Activated CD4-positive, alpha-beta T cell treated with anti-CD3 and anti-CD28 coated beads, Interleukin-2, amount 10 ng/mL, durations not matched to agents 7 days and 5 days (primary cell): ENCODE measurements at places on chromosomes 3 and 15.

DNA sequence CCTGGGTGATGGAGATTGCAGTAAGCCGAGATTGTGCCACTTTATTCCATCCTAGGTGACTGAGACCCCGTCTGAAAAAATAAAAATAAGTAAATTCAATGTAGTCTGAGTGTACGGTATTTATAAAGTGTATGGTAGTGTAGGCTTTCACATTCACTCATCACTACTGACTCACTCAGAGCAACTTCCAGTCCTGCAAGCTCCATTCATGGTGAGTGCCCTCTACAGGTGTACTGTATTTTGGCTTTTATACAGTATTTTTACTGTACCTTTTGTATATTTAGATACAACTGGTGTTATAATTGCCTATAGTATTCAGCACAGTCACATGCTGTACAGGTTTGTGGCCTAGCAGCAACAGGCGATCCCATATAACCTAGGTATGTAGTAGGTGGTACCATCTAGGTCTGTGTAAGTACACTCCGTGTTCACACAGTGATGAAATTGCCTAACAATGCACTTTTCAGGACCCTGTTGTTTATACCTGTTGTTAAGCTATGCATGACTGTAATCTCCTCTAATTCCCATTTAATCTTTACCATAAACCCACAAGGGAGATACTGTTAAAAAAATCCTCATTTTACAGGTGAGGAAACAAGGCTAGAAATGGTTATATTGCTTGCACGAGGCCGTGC, 19.3 kb downstream of the CACNA1D start:
- DNase-seq: no peak

GRCh38 chr15:74776821-74777768, 4.8 kb upstream of the CSK start:
- peak; percentile 54 for DNase-seq

DNA sequence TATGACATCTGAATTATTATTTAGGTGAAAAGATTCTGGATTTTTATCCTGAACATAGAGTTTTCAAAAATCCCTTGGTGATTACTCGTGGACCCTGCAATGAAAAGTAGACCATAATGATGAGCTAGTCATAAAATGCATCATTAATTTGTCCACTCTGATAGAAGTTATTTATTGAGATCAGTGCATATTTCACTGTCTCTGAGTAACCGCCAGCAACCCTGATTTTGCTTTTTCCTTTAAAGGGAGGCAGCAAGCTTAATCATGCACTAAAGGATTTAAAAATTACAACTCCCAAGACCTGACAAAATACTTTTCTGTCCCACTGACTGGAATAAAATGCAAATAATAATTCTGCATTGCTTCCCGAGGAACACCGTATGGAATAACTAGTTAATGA, 259.6 kb upstream of the DPPA4 start:
- no peak for DNase-seq

- no peak for DNase-seq
These were observed 544.2 kb downstream of the FGF12 start for GRCh38 chr3:192183109-192183508.

DNA sequence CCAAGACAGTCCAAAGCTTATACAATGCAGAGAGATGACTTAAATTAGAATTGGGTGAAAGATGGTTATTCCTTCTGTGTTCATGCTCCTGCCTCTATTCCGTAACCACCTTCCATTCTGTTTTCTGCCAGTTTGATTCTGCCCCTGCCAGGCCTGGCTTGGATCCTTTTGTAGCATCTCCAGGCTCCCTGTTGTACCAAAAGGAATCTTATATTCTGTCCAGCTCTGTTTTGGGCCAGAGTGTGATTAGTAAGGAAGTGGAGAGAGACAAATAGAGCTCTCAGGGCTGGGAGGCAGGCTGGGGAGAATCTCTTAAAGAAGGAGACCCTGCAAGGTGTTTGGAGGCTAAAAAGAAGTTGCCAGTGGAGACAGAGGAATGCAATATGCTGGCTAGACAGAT, 63.8 kb downstream of the KCNAB1 start:
- DNase-seq: no peak

- DNase-seq: peak; percentile 75
These were observed at the start of gene CELF6 for GRCh38 chr15:72319985-72320671. Gene CELF6, minus strand, starts transcription at chr15:72320157. Its CDS starts 283 bp downstream, at chr15:72319874.

- no peak for DNase-seq
These were observed 60.4 kb upstream of the TRPM1 start for GRCh38 chr15:31161951-31162350.

- no peak for DNase-seq
These were observed 64.2 kb downstream of the DMXL2 start for GRCh38 chr15:51558411-51558810.

DNA sequence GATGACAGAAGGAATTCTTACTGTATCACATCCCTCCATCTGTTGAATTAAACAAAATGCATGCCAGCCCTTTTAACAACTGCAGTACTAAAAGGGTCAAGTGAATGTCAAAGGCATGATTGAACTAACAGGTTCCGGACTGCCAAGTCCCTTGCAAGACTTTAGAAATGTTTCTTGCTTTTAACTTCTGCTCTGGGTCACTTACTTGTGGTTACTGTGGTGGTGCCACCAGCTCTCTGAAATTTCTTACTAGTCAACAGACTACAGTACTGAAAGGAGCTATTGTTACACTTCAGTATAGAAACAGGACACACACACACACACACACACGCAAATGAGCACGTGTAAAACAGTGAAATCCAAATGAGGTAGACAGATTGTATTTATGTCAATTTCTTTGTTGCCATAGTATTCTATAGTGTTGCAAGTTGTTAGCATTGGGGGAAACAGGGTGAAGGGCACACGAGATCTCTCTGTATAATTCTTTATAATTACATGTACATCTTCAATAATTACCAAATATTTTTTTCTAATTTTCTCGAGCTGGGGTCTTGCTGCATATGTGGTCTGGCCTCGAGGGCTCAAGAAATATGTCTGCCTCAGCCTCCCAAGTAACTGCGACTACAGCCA, 79.9 kb upstream of the SLC25A26 start:
- no peak for DNase-seq

DNA sequence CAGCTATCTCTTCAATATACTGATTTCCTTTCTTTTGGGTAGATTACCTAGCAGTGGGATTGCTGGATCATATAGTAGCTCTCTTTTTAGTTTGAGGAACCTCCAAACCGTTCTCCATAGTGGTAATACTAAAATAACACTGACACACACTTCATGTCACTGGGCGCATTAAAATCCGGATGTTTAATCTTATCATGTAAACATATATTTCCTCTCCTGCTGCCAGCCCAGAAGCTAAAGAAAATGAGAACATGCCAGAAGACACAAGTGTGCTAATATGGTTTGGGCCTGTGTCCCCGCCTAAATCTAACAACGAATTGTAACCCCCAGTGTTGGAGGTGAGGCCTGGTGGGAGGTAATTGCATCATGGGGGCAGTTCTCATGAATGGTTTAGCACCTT, 23.6 kb upstream of the KCNMB2 start:
- no peak for DNase-seq

GRCh38 chr15:68427963-68428362, 4.0 kb downstream of the ITGA11 start:
- no peak for DNase-seq

DNA sequence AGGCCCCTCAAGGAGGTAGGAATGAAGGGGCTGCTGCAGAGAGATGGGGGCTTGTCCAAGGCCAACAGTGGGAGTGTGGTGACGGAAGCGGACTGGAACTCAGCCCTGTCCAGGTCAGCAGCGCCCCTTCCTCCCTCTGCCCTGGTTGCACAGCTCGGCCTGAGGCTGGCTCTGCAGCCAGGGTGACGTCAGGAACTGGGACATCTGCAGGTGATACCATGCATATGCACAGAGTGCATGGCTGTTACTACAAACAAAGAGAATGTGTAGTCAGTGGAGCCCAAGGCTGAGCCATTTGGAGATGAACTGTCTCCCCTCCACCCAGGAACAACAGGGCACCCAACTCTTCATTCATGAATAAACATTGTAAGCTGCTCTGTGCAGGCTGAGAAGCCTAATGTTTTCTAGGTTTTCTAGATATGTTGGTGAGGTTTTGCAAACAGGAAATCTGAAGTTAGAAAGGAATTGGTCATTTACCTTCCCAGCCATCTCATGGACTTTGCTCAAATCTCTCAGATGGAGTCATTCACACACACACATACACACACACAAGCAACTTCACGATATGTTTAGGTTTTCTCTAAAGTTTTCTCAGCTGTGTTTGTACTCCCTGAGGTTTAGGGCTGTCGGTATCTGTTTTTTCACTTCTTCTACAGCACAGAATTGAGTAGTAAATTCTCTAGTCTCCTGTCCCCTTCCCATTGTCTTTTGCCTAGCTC, 117.2 kb downstream of the TLE3 start:
- no peak for DNase-seq

GRCh38 chr3:115042351-115042750, 104.7 kb downstream of the ZBTB20 start:
- no peak for DNase-seq

DNA sequence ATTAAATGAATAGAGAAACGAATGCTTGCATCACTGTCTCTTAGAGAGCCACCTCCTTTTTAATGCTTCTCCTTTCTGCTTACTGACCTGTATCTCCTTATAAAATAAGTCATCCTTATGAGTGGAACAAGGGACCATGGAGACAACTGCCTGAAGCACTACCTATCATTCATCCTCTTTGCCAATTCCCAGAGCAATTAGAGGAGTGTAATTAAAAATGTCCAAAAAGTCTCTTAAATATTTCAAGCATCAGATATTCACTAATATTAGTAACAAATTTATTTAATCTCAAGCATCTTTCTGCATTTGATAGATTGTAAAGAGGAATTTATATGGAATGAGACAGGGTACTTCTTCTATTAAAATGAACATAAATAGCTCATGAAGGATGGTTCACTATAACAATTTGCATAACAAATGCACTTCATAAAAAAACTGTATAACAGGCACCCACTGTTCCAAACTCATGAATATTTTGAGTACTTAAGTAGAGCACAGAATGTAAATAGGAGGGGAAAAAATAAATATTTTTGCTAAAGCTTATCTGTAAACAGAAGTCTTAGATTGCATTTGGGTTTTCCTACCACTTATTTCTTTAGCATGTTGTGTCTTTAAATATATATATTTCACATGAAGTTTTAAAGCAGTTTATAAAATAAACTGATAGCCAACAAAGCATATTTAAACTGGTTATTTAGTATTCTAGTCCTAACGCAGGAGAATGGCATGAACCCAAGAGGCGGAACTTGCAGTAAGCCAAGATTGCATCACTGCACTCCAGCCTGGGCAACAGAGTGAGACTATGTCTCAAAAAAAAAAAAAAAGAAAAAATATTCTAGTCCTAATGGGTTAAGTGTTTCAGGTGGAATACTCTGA, 269.3 kb downstream of the TBL1XR1 start:
- no peak for DNase-seq

DNA sequence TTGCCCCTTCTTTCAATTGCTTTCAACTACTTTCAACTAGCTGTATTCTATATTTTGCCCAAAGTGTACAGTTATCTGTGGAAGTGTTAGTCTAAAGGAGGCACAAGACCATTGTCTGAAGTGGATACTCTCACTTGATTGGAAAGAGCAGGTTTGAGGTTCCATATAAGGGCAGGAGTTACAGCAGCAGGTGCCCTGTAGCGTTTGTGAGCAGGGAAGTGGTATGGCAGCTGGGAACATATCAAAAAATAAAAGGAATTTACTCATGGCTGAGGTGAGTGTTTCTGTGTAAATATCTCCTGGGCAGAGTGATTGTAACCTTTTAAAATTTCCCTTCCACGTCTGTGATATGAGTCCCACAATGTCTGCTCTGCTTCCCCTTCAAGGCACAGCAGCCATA, 38.5 kb upstream of the DNAJC13 start:
- no peak for DNase-seq
